NAMALWA (cell line): ENCODE measurements at places on chromosomes 1 and 21.

DNA sequence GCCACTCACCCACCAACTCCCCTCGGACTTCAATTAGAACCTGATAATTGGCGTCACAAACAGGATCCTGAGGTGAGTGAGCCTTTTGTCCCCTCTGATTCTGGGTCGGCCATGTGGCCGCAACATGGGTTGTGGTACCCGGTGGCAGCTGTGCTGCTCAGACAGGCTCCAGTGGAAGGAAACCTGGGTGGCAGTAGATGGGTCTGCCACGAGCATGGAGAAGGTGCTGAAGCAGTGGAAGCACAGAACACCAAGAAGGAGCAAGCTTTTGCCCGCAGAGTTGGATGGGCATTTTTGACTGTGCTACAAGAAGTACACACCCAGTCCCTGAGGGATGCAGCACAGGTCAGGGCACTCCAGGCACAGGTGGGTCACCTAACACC lies 16.5 kb upstream of the UBE2U start:
- DNase-seq, result no peak

DNA sequence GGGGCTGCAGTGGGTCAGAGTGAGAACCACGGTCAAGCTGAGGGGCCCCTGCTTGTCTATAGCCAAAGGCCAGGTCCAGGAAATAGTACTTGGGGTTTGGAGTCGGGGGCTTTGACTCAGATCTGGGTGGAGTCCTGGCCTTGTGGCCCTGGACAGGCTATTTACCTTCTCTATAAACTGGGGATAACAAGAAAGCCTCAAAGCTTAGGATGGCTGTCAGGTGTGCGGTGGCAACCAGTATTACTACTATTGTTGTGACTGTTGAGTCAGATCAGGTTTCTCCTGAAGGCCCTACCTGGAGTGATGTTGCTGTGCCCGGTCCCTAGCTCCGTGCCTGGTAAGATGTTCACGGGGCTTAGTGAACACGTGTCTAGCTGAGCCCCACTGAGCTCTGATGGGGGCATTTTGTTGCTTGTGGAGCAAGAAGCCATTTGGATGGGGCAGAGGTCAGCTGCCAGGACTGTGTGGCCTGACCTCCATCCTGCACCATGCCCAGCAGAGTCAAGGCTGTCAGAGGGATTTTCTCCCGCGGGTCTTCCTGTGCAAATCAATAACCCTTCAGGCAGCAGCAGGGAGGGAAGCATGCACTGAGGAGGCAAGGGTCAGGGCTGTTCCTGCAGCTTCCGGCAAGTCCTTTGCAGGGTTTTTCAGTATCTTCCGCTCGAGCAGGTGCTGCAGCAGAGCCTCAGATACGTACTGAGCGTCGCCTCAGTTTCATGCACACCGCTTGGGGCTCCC lies 170.3 kb downstream of the CAMTA1 start:
- DNase-seq, result no peak

- no peak for DNase-seq
Measured at GRCh38 chr1:94332952-94333351, 85.2 kb upstream of the ABCD3 start.

DNA sequence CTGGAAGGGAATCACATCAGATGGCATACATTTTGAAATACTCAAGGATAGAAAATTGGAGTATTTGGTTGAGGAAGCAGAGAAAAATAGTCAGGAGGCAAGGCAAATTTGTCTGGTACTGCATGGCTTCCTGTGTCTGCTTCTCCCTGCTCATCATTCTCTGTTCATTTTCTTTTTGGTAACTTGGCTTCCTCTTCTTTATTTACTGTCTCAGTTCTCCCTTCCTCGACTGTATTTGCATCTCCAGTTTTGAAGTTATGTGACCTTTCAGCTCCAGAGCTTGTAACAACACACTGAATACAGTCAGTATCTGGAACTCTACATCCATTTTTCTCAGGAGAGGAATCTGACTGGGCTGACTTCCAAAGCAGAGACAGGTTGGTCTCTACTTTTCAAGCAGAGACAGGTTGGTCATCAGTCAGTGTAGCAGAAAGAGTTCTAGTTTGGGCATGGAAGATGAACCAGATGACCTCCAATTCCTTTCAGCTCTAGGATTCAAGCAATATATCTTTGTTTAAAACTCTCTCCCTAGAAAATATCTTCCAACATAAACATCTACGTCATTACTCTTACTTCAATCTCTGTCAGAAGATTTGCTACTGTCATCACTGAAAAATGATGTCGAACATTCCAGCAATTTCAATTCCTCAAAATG lies 571.2 kb downstream of the ADGRL2 start:
- DNase-seq, result peak; percentile 22

GRCh38 chr1:161439280-161440232 lies 65.7 kb upstream of the FCGR2A start:
- peak; percentile 42 for DNase-seq

- no peak for DNase-seq
Measured at GRCh38 chr1:151485685-151486255, 25.4 kb upstream of the CGN start.

DNA sequence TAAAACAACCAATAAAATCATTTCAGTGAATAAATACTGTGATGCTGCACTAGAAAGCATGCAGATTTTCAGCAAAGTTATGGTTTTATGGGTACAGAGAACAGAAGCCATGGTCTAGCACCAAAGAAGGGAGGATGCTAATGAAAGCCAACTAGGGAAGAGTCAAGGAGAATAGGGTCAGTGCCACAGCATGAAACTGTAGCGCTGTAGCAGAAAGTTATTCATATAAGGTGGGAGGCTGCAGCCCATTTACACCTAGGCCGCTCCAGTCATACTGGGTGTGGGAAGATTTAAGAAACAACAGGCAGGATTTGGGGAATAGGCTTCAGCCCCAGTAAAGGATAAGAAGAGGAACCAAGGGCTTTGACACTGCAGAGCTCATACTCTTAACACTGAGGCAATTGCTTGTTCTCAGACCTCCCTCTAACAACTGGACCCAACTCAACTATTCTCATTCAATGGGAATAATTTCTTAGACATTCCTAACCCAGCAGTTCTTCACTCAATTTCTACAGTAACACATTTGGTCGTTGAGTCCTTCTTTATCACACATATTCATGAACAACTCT lies 4.4 kb downstream of the IFI16 start:
- no peak for DNase-seq

- no peak for DNase-seq
Measured at GRCh38 chr1:145926686-145927062, 610 bp downstream of the RBM8A start.

DNA sequence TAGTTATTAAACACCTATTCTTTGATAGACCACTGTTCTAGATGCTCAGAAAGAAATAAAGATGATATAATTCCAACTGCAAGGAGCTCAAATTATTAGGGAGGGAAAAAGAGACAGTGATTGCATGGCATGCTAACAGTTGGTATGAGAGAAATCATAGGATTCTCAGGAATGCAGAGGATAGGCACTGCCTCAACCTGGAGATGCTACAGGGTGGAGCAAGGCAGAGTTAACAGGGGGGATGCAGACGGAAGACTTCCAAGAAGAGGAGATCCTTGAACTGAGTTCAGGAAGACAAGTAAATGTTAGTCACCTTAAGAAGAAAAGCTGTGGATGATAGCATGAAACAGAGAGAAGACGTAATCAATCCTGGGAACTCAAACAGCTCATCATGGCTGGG lies 123.7 kb downstream of the DAB1 start:
- DNase-seq, result no peak

DNA sequence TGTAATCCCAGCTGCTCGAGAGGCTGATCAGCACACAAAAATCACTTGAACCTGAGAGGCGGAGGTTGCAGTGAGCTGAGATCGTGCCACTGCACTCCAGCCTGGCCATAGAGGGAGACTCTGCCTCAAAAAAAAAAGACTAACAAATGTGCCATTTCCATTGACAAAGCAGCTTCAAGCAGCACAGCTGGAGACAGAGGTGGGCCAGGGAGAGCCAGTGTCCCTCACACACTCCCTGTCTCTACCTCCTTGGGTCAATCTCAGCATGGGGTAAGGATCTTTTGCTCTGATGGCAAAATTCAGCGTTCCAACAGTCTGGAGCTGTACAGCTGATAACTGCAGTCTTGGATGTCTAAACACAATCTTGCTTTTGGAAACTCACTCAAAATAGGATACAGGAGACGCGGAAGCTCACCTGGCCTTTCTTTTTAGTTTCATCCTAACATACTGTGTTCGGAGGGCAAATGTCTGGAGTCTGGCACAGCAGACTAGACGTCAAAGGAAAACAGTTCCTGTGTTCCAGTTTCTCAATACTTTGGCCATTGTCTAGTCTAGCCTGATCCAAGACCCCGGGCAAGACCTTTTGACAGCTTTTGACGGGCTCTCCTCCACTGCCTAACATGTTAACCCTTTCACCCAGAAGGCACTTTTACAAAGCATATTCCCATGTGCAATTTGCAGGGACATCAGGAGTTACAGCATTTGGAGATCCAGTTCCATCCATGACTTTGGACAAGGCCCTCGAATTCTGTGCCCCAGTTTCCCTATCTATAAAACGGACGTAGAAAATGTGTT lies 2.9 kb downstream of the RCC2 start:
- no peak for DNase-seq

- DNase-seq, result no peak
Measured at GRCh38 chr1:22878626-22879025, 94.0 kb downstream of the LACTBL1 start.

DNA sequence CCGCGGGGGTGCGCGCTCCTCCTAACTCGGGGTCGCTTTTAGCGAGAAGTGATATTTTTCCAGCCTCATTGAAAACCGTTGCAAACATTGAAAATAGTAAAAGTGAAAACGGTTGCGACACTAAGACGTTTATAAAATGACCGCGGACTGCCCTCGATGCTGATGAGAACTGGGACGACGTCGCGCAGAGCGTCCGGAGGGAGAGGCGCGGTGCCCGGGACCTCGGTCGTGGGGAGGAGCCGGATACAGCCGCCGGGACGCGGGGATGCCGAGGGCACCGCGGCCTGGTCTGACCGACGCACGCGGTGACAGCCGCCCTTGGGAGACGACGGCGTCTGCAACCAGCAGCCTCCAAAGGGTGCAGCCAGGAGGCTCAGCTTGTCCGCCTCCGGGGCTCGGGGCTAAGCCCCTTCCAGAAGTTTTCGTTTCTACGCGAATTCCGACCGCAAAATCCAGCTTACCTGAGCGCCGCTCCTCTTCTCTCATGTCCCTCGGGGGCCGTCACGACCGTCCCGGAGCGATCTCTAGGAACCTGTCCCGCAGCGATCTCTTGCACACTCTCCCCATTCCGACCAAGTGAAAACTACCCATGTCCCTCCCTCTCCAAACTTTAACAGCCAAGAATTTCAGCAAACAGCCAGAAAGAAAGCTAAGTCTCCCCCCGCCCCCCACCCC lies 144.4 kb upstream of the ETS2 start:
- DNase-seq, result no peak

GRCh38 chr1:8889925-8890785 lies 11.7 kb upstream of the ENO1 start:
- DNase-seq, result no peak

GRCh38 chr1:30061292-30062220 lies 661.8 kb downstream of the MATN1 start:
- no peak for DNase-seq

GRCh38 chr1:22687191-22687590 lies 23.4 kb upstream of the EPHB2 start:
- DNase-seq, result no peak

DNA sequence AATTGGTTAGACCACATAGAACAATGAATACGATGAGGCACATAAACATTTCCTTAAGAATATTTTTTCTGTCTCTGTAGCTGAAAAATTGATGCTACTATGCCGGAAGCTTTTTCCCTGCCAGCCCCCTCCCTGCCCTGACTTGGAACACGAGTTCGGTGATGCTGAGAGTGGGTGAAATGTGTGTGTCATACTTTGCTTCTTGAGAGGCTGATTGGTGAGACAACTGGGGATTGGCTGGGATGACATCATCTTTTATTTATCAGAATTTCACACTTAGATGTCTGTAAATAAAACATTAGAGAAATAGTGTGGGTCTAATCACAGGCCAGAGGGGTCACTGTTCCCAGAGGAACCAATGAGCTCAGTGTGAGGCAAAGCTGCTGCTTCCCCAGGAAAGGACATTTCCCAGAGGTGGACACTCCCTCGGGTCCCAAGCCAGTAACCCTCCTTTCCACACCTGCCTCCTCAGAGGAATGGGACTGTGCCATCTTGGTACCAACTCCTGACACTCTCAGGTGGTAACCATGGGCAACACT lies 195.4 kb upstream of the C1orf174 start:
- no peak for DNase-seq
